ENCODE measurements at places on chromosomes 1 and 21. TPM values are rescaled to one million over a fixed set of nuclear protein-coding genes. Genes with fewer than 3 reads are reported as not detected.

DNA sequence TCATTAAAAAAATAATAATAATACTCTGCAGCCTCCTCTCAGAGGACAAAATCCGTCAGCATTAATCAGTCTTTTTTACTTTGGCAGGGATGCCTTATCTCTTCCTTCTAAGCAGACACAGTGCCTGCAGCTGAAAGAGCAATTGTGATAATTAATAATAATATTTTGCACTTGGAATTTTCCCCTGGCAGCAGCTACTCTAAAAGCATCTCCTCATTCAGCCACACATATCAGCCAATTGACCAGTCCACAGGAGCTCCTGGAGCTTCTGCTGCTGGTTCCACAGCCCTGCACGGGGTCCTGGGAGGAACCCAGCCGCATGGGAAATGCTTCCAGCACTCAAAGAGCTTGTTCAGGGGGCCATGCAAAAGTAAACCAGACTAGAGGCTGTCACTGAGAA lies 31.0 kb upstream of the VWA5B1 start:
- DNase-seq, result no peak

- no peak for DNase-seq
Observed at GRCh38 chr1:106615473-106615872, 441.0 kb upstream of the PRMT6 start.

Gene FAM151A
- polyA plus RNA-seq, result not detected

- no peak for DNase-seq
Observed at GRCh38 chr1:66695116-66695515, 57.1 kb upstream of the DYNLT5 start.

Gene EFNA4
- polyA plus RNA-seq, result 4.6 TPM

DNA sequence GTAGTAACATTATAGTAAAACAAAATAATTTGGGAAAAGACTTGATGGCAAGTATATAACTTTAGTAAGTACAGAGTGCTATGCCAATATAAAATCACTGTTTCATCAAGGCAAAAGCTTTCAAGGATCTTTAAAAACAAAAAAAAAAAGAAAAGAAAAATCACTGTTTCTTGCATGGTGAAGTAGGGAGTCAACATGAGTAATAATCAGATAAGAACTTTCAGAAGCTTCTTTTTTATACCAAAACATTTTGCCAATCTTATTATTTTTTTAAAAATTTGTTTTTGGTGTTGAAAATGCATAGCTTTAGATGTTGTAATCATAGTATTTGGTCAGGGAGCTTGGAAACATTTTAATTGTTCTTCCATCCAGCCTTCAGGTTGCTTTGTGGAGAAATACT lies 37.2 kb downstream of the CAMSAP2 start:
- peak; percentile 51 for DNase-seq

DNA sequence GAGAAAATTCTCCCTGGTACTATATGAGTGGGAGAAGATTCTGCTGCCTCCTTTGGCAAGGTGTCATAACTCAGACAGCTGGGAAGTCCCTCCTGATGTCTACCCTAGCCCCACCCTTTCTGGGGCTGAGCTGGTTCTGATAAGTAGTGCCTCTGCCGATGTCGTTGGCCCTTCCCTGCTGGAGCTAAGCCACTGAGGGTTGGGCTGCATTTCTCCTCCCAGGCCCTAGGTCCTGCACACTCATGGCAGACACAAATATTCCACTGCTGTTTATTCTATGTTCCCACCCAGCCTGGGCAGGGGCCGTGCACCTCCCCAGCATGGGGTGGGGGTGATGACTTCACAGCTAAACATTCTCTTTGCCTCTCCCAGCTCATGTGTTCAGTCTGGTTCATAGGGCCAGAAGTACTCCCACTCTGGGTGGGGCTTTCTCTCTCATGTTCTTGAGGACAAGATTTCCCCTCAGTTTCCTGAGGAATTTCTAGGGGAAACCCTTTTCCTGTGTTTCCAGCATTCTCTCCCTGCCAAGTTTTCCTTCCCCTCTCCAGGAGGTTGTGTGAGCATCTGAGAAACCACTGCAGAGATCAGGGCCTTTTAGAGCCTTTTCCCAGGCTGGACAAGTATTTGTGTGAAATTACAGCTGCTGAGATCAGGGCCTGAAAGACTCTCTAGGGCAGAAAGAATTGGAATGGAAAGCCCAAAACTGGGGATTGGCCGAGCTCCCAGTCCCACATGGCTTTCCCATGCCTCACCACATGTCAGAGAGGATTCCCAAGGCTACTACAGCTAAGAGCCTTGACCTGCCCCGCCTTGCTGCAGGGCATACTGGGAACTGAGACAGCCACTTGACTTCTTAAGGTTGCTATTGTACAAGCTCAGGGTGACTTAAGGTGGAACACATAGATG lies 66.2 kb downstream of the ATP2B4 start:
- peak; percentile 97 for DNase-seq

Gene TFF2
- not detected for polyA plus RNA-seq

DNA sequence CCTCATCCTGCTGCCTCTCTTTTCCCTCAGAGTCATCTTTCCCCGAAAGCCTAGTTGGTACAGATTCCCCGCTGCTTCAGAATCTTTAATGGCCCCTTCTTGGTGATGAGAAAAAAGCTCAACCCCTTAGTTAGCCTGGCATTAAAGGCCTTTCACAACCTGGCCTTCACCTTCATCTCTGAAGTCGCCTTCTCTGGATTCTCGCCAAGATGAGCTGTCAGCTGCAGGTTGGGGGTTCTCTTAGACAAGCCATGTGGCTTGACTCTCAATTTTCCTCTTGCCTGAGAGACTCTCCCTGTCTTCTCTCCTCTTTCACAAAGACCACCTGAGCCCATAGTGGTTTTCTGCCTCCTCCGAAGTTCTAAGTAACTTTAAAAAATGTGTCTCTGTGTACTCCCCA lies 15.5 kb upstream of the DISC1 start:
- DNase-seq, result no peak

Gene RRAGC
- 19.1 TPM for polyA plus RNA-seq

Gene STMN1
- 301 TPM for polyA plus RNA-seq

DNA sequence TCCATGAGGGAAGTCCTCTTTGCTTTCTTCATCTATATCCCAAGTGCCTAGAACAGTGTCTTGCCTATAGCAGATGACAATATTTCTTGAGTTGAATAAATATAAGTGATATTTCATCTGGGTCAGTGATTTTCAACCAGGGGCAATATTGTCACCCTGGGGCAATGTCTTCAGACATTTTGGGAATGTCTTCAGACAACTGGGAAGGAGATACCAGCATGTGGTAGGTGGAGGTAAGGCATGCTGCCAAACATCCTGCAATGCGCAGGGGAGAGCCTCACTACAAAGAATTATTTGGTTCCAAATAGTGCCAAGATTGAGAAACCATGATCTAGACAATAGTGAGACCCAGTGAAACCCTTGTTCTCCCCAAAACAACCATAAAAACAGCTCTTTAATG lies 54.7 kb downstream of the C1orf94 start:
- no peak for DNase-seq

- DNase-seq, result no peak
Observed at GRCh38 chr1:218030846-218031245, 254.2 kb upstream of the RRP15 start.

DNA sequence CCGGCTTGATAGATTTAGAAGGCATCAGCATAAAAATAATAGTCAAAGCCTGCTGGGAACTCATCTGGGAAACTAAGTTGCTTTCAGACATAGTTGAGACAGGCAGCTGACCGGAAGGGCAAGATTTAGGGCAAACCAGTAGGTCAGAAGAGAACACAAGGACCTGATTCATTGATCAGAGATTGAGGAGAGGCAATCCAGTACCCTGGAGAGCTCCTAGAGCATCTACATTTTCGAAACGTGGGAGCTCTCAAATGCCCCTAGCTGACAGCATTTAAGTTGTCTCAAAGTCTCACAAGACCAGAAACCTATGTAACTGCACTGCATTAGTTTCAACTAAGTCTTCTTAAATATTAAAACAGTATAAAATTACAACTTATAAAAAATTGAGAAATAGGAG lies 22.9 kb upstream of the MTF2 start:
- DNase-seq, result peak; percentile 55

- peak; percentile 75 for DNase-seq
Observed at GRCh38 chr1:210244746-210245367, 12.3 kb downstream of the SERTAD4 start.

Gene B3GALT6
- 6.5 TPM for polyA plus RNA-seq

Gene HIPK1
- polyA plus RNA-seq, result 7.6 TPM

Gene CHIA
- polyA plus RNA-seq, result not detected

Gene LIN9
- polyA plus RNA-seq, result 3.9 TPM

Gene TMOD4
- 0.24 TPM for polyA plus RNA-seq

GRCh38 chr1:187491082-187491720 lies 662.5 kb downstream of the PLA2G4A start:
- DNase-seq, result peak; percentile 72

Gene OR2L13
- polyA plus RNA-seq, result not detected

Gene OLFML3
- 149 TPM for polyA plus RNA-seq

DNA sequence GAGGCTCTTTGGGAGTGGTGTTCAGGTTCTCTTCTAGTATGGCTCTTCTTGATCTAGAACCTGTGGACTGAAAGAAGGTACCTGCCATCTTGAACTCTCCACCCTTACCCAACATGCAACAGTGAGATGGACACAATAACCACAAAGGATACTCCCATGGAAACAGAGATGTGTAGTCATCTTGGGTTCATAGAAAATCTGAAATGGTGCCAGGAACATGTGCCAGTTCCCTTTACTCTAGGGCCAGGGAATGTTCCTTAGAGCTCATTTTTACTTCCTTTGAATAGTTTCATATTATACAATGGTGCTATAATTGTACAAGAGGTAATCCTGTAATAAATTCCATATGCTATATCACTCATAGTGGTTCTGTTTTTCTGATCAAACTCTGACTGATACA lies 13.2 kb upstream of the SCYL3 start:
- peak; percentile 61 for DNase-seq

GRCh38 chr1:115545096-115545720 lies 96.6 kb upstream of the VANGL1 start:
- peak; percentile 12 for DNase-seq

DNA sequence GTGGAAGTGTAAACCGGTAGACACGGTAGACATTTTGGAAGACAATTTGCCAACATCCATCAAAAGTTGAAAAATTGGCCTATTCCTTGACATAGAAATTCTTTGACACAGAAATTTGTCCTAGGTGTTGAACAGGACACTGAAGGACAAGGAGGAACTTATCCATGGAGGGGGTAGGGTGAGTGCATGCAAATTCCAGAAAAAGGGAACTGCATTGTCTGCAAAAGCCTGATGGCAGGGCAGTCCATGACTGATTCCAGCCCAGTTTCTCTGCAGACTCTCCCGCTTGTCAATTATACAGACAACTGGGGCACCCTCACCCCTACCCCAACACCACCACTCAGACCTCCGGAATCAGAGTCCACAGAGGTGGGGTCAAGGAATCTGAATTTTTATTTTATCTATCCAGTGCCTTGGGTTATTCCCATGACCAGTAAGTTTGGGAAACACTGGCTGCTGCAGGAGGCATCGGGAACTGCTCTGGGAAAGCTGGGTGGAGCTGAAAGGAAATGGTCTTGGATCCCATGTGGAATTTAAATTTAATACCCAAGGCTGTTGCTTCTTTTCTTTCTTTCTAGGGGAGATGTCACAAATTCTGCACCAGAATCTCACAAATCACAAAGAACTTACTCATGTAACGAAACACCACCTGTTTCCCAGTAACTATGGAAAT lies 103.3 kb upstream of the SLC45A1 start:
- DNase-seq, result no peak

Gene SPRR1B
- not detected for polyA plus RNA-seq

DNA sequence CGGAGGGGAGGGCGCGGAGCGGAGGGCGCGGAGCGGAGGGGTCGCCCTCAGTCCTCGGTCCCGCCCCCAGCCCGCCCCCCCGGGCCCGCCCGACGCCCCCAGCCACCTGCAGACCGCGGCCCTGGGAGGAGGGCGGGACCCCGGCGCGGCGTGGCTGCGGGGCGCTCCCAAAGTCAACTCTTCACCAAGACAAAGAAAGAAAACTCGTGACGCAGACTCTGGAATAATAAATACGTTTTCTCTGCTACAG lies 1.2 kb downstream of the HES4 start:
- DNase-seq, result no peak

GRCh38 chr1:63362578-63362977 lies 4.8 kb upstream of the ALG6 start:
- no peak for DNase-seq

DNA sequence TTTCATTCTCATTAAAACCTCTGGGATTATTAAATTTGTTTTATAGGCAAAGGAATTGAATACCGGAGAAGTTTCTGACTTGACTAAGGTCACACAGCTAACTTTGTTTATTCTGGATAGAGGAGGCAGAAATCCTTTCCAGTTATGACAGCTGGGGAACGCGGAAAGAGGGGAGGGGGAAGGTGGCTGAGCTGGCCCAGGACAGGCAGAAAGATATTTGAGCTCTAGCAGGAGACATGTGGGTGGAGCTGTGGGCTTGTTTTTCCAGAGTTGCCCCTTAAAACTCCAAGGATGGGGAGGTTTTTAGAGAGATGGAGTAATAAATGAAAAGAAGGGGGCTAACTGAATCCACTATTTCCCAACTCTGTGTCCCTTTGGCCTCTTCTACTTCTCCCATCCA lies 27.8 kb downstream of the FOXD2 start:
- DNase-seq, result no peak

Gene OVAAL
- polyA plus RNA-seq, result not detected

GRCh38 chr1:9422321-9422720 lies 116.9 kb upstream of the SLC25A33 start:
- no peak for DNase-seq

GRCh38 chr21:15751037-15751436 lies 21.3 kb downstream of the USP25 start:
- no peak for DNase-seq

DNA sequence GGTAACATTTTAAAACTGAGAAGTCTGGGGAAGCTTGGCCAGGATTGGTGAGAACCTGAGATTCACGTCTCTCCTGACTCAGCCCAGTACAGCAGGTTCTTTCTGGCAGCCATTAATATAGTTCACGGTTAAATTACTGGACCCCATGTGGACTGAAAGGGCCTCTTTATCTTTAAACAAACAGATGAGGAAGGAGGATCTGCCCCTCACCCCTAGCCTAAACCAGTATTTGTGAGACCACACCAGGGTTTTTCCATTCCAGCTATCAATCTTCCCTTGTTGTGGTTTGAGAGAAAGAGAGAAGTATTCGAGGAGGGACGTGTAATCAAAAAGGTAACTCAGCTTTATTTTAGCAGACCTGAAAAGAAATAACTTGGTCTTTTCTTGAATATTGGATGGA lies 137.1 kb downstream of the PROX1 start:
- DNase-seq, result no peak

- no peak for DNase-seq
Observed at GRCh38 chr1:80731241-80731894, 1069.4 kb upstream of the ADGRL2 start.
